RCC 7860 (cell line): ENCODE measurements at places on chromosomes 11 and 22.

DNA sequence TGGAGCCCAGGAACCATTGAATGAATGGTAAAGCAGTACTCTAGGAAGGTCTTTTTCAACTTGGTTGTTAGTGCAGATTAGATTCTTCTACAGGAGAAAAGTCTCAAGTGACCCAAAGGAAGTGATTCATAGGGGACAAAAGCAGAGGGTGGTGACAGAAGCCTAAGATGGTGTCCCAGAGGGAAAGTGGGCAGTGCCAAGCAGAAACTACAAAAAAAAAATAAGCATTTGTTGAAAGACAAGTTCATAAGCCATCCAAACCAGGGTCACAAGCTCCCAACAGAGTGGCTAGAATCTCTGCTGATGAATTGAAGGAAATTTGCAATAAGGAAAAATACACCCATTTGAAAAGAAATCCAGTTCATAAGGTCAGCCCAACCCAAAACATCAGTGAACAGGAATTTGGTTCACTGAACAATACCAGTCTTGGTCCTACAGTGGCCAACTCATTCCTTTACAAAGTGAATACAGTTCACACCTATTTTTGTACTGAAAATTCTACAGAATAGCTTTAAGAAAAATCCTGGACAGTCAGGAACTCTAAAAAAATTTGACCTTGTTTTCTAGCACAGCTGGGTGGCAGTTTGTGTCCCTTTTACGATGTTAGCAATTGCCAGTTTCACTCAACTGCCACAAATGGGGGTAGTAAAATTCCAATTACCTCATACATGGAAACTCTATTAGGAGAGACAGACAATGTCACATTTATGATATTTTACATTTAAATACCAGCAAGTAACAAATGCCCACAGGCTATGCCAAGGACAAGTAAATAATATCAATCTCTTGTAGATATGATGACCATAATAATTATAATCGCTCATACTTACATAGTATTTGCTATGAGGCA, 21.6 kb upstream of the NUP160 start:
- no peak for DNase-seq

- DNase-seq, result no peak
Observed at GRCh38 chr22:42388130-42388797, 43.9 kb downstream of the NFAM1 start.

- no peak for DNase-seq
Observed at GRCh38 chr22:27990879-27991278, 71.8 kb upstream of the PITPNB start.

GRCh38 chr22:25623310-25623734, 58.8 kb downstream of the GRK3 start:
- DNase-seq, result no peak

DNA sequence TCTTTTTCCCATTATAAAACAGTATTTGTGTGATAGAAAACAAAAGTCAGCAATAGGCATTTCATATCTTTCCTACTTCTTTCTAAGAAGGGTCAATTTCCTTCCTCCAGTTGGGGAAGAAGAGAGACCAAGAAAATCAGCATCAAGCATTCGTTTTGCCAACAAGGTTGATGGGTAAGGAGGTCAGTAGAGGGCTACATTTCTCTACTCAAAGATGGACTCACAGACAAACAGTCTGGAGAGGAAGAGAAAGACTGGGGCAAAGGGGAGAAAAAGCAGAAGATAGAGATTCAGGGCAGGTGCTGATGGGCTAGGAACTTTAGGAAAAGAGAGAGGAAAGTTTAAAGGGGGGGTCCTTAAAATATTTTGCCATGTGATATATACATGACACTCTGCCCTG, 8.6 kb upstream of the MTNR1B start:
- DNase-seq, result no peak

DNA sequence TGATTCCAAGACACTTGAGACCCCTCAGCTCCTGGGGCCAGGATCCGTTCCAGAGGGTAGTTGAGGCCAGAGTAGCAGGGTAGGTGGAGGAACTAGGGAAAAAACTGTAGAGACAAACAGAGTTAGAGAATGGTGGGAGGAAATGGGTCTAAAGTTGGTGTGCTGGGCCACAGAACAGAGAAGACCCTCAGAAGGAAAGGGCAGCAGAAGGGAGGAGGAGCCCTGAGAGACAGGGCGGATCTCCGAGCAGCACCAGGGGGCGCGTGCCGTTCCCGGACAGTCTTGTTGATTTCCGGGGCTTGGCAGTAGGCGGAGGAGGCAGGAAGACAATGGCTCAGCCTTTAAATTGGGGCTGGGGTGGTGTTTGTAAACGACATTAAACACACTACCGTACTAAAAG, 2.4 kb upstream of the CECR2 start:
- DNase-seq, result no peak

- no peak for DNase-seq
Observed at GRCh38 chr11:130598433-130598832, 150.0 kb downstream of the ADAMTS15 start.
